Activated T-helper 9 cell treated with anti-CD3 and anti-CD28 coated beads, Interleukin-2, amount 50 U/mL, for 16 hours (primary cell): ENCODE measurements at places on chromosomes 3 and 15.

GRCh38 chr3:59186725-59187124, 136.9 kb upstream of the CFAP20DC start:
- DNase-seq = no peak

GRCh38 chr3:126034481-126035361, 49.2 kb downstream of the SLC41A3 start:
- DNase-seq = no peak

- DNase-seq = no peak
Measured at GRCh38 chr15:82595203-82595602, 52.0 kb downstream of the CPEB1 start.

DNA sequence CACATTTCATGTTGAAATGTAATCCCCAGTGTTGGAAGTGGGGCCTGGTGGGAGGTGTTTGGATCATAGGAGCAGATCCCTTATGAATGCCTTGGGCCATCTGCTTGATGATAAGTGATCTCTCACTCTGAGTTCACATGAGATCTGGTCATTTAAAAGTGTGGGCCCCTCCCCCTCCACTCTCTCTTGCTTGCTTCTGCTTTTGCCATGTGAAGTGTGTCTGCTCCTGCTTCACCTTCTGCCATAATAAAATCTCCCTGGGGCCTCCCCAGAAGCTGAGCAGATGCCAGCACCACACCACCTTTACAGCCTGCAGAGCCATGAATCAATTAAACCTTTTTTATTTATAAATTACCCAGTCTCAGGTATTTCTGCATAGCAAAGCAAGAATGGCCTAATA, 14.2 kb upstream of the CD200R1L start:
- DNase-seq = no peak

DNA sequence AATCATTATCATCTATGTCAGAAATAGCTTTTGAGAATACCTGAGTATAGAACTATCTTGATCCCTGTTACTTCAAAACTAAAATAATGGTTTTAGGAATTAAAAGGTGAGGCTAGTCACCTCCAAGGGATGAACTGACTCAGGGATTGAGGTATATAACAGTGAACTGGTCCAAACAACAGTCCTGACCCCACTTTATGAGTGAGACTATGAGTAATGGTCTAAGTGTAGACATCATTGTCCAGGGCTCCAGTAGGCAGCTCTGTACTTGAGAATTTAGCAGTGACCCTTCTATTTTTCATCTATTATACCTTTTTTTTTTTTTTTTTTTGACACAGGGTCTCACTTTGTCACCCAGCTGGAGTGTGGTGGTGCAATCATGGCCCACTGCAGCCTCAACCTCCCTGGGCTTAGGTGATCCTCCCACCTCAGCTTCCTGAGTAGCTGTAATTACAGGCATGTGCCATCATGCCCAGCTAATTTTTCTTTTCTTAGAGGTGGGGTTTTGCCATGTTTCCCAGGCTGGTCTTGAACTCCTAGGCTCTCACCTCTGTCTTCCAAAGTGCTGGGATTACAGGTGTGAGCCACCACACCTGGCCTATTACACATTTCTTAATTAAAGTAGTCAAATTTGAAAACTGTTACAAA, 36.3 kb downstream of the MLH1 start:
- no peak for DNase-seq
